ENCODE measurements at places on chromosomes 12 and 14. TPM values are rescaled to one million over a fixed set of nuclear protein-coding genes. Genes with fewer than 3 reads are reported as not detected.

The MGST1 gene
- total RNA-seq = not detected

The SLC25A47 gene
- not detected for total RNA-seq

The CSAD gene
- total RNA-seq = 18.6 TPM

The HVCN1 gene
- 24.2 TPM for total RNA-seq

The MGP gene
- not detected for total RNA-seq

DNA sequence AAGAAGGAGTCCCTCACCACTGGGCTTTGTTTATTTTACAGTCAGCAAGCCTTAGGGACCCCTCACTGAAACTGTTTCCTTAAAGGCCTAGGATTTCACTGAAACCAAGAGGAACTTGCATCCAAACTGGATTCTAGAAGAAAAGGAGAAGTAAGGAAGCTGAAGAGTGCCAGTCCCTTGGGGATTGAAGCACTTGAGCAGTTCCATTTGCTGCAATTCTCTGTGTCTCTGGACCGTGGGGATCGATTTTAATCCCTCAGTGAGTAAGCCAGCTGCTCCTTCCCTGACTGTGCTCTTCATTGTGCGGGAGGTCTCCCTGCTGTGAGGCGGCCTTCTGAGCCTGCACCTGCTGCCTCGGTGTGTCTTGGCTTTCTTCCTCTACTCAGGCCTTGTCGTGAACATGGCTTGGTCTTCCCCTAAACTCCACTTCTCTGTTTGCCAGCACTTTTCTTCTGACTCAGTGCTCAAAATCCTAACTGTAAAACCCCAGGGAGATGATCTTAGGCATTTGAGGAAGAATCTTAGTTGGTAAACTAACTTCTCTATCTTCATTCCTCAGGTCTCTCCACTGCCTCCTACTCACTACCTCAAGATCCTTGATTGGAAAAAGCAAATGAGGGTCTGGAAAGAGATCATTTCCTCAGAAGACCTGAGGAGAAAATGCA, 132.6 kb downstream of the SLC38A6 start:
- H3K27ac ChIP-seq = no peak overlapping the region
- no peaks in the 10 kb centered on the region for H3K36me3 ChIP-seq
- no peak for DNase-seq
- H3K4me3 ChIP-seq = no peak overlapping the region

DNA sequence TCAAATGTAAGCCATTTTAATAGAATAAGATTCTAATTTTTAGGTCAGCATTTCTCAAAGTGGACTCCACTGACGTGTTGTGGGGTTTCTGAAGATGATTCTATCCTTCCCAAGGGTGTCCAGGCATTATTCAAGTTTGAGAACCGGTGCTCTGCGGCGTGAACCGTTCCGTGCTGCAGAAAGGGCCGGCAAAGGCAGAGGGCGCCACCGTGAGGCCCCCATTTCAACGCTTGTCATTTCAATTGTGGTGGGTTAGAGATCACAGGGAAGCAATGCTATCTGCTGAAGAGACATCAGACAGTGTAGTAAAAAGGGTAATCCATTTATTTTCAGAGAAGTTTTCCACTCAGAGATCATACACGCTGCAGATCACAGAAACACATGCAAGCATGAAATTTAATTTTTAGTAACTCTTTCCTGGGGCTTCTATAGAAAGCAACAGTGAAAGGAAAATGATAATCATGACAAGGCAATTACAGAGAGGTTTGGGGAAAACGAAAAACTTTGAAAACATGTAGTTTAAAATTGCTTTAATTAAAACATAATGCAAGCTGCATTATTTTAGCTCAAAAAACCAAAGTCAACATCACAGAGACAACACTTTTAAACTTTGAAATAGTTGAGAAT, 201.7 kb downstream of the EXOC5 start:
- peaks cover 27% of the 10 kb centered on the region for H3K27me3 ChIP-seq
- no peak overlapping the region for H3K4me3 ChIP-seq
- DNase-seq = peak; percentile 69
- H3K4me1 ChIP-seq = no peaks in the 10 kb centered on the region

GRCh38 chr12:15591811-15592210, 197.4 kb downstream of the EPS8 start:
- DNase-seq = no peak
- H3K27ac ChIP-seq = no peak overlapping the region
- no peak overlapping the region for H3K4me3 ChIP-seq
- H3K4me1 ChIP-seq = peaks cover 10% of the 10 kb centered on the region
- no peaks in the 10 kb centered on the region for H3K27me3 ChIP-seq

DNA sequence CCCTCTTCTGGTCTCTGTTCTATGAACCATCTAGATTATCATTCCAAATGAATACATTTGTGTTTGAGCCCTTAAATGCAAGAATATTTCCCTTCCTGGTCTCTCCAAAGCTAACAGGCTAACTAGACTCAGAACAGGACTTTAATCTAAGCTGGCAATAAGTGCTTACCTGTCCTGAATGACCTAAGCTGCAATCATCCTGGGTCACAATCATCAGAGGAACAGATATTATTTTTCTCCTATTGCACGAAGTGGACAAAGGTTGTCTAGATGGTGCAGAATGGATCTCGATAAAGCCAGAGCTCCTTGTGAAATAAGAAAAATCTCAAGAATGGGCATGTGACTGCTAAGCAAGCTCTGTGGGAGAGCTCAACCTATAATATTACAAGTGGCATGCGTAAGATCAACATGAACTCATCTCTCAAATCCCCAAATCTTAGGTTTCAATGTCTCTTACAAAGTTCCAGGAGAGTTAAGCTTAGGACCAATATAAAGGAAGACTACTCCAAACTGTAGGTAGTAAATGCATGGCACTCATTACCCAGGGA, 10.6 kb upstream of the NUMB start:
- no peak overlapping the region for H3K4me3 ChIP-seq
- peaks cover 42% of the 10 kb centered on the region for H3K4me1 ChIP-seq
- no peaks in the 10 kb centered on the region for H3K27me3 ChIP-seq

DNA sequence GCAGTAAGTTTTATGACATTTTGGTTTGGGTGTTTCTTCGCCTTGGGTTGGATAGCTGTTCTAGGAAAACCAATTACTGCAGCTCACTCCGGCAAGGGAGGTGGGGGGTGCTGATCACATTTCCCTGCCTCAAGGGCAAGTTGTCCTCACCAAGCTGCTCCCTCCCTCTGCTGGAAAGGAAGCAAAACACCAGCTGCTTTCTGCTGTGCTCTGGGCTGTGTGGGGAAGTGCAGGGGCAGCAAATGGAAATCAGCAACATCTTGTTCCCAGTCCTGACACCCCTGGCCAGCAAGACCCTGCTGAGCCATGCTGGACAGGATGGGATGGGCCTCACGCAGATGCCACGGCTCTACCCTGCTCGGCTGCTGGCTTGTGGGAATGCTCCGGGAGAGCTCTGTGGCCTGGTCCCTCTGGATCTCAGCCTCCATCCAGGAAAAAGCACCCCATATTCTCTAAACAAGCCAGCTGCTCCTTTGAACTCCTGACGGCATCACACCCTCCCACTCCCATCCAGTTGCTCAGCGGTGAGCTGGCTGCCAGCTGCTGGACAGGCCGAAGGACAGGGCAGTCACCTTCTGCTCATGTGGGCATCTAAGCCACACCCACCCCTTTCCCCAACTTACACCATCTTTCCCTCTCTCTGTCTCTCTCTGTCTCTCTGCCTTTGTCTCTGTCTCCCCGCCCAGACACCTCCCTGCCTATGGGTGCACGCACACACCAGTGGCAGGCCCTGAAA, 52.4 kb upstream of the EIF5 start:
- H3K4me3 ChIP-seq = no peak overlapping the region
- no peak for DNase-seq
- H3K36me3 ChIP-seq = no peaks in the 10 kb centered on the region
- peaks cover 3% of the 10 kb centered on the region for H3K4me1 ChIP-seq
- peaks cover 52% of the 10 kb centered on the region for H3K27me3 ChIP-seq

GRCh38 chr12:92796650-92797049, 93.9 kb downstream of the PLEKHG7 start:
- no peak overlapping the region for H3K27ac ChIP-seq
- H3K36me3 ChIP-seq = peaks cover 58% of the 10 kb centered on the region
- H3K4me3 ChIP-seq = no peak overlapping the region

DNA sequence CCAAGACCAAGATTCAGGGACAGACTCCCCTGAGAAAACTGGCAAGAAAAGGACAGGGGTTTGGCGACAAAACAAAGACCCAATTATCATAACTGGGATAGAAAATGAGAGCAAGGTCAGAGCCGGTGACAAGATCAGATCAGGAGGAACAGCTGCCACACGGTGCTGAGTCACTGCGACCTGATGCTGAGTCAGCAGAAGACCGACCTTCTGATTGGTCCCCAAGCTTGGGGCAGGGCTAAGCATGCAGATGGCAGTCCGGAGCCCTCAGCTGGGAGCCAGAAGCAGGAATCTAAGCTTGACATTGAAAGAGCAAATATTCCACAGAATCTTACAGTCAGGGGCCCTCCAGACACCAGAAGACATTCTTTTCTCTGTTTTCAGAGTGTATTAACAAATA, 19.1 kb upstream of the ARMH4 start:
- no peak overlapping the region for H3K4me3 ChIP-seq
- H3K4me1 ChIP-seq = peaks cover 6% of the 10 kb centered on the region
- H3K27me3 ChIP-seq = peaks cover 13% of the 10 kb centered on the region
- no peak overlapping the region for H3K27ac ChIP-seq

DNA sequence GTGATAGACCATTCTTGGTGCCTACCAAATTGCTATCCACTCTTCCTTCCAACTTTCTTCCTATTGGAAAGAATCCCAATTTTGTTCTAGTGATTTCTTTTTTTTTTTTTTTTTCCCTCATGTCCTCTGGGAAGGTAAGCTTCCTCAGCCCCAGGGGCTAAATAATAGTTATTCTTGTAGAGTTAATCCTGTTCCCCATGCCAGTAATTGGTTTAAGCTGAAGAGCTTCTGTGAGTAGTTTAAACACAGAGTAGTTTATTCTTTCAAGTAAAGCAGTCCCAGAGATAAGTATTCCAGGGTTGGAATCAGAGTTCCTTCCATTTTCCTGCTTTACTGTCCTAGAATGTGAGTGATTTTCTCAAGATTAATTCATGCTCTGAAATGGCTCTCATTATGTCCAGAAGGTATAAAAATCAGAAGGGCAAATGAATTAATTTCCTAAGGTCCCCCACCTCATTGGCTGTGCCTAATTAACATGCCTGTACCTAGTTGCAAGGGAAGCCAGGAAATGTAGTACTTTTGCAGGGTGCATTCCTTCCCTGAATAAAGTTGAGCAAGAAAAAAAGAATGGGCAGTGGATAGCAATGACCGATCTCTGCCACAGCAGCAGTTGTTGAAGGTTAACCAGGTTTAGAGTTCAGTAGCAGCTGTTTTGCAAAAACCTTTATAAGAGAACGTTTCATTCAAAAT, 97.8 kb downstream of the PLEKHA5 start:
- no peaks in the 10 kb centered on the region for H3K36me3 ChIP-seq
- no peak for DNase-seq
- no peak overlapping the region for H3K4me3 ChIP-seq
- no peak overlapping the region for H3K27ac ChIP-seq
- no peaks in the 10 kb centered on the region for H3K27me3 ChIP-seq

GRCh38 chr12:51482929-51483697, 58.5 kb downstream of the SLC4A8 start:
- DNase-seq = peak; percentile 66
- peak overlapping the region; percentile 70 for H3K4me3 ChIP-seq
- peak overlapping the region; percentile 93 for H3K27ac ChIP-seq
- no peaks in the 10 kb centered on the region for H3K36me3 ChIP-seq
- no peaks in the 10 kb centered on the region for H3K27me3 ChIP-seq
- H3K4me1 ChIP-seq = peaks cover 43% of the 10 kb centered on the region

- DNase-seq = no peak
- H3K4me3 ChIP-seq = no peak overlapping the region
These were observed 912.9 kb downstream of the DIO2 start for GRCh38 chr14:79298373-79298772.

GRCh38 chr14:94372021-94372605, 16.3 kb downstream of the SERPINA1 start:
- H3K27me3 ChIP-seq = peaks cover 2% of the 10 kb centered on the region
- no peaks in the 10 kb centered on the region for H3K36me3 ChIP-seq
- H3K4me1 ChIP-seq = no peaks in the 10 kb centered on the region
- no peak for DNase-seq
- no peak overlapping the region for H3K4me3 ChIP-seq

- no peak overlapping the region for H3K27ac ChIP-seq
- H3K4me1 ChIP-seq = no peaks in the 10 kb centered on the region
- no peak for DNase-seq
- no peaks in the 10 kb centered on the region for H3K27me3 ChIP-seq
These were observed 33.5 kb downstream of the KIF26A start for GRCh38 chr14:104171895-104172294.

- H3K27me3 ChIP-seq = peaks cover 17% of the 10 kb centered on the region
- H3K4me1 ChIP-seq = peaks cover 2% of the 10 kb centered on the region
- DNase-seq = no peak
- no peak overlapping the region for H3K27ac ChIP-seq
- no peaks in the 10 kb centered on the region for H3K36me3 ChIP-seq
These were observed 54.3 kb downstream of the PLEKHG7 start for GRCh38 chr12:92756898-92757596.

GRCh38 chr12:94560431-94561221, 89.7 kb downstream of the TMCC3 start:
- peak; percentile 38 for DNase-seq
- no peak overlapping the region for H3K4me3 ChIP-seq
- no peaks in the 10 kb centered on the region for H3K4me1 ChIP-seq

DNA sequence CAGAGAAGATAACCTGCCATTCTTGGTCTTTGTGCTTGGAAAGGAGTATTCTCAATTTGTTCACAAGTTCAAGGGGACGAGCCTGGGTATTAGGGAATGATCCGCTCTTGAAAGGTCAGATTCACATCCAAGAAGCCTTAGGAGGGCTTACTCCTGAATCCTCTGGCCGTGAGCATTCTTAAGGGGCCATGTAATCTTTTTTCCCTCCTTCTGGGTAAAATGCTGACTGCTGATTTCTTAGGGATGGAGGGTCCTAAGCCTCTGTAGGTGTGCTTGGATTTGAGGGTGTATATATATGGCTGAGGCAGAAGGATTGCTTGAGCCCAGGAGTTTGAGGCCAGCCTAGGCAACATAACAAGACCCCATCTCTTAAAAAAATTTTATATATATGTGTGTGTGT, 149.1 kb downstream of the TSPAN9 start:
- H3K36me3 ChIP-seq = no peaks in the 10 kb centered on the region
- H3K27ac ChIP-seq = no peak overlapping the region
- no peak for DNase-seq
- no peaks in the 10 kb centered on the region for H3K27me3 ChIP-seq
- no peak overlapping the region for H3K4me3 ChIP-seq

GRCh38 chr12:88645816-88646215, 65.5 kb upstream of the KITLG start:
- no peaks in the 10 kb centered on the region for H3K27me3 ChIP-seq
- H3K4me3 ChIP-seq = no peak overlapping the region
- no peaks in the 10 kb centered on the region for H3K4me1 ChIP-seq
- H3K27ac ChIP-seq = no peak overlapping the region

DNA sequence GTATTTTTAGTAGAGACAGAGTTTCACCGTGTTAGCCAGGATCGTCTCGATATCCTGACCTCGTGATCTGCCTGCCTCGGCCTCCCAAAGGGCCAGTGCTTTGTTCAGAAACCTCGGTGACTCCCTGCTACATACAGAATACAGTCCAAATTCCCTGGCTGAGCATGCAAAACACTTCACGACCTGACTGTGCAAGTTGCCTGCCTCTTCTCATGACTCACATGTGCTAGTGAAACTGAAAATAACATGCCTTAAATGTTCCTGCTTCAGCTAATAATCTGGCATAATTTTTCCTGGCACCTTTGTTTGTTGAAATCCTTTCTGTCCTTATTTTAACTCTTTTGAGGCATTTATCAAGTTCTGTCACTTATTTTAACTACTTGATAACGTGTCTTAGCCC, 8.2 kb downstream of the DMAC2L start:
- no peak overlapping the region for H3K27ac ChIP-seq
- peaks cover 18% of the 10 kb centered on the region for H3K36me3 ChIP-seq
- no peaks in the 10 kb centered on the region for H3K27me3 ChIP-seq
- DNase-seq = peak; percentile 8

GRCh38 chr12:47102845-47103651, 23.3 kb upstream of the AMIGO2 start:
- no peak overlapping the region for H3K27ac ChIP-seq
- no peak overlapping the region for H3K4me3 ChIP-seq
- H3K27me3 ChIP-seq = no peaks in the 10 kb centered on the region
- H3K36me3 ChIP-seq = peaks cover 3% of the 10 kb centered on the region
